Pulmonary artery endothelial cell (primary cell): ENCODE measurements at places on chromosomes 12 and 14. TPM values are rescaled to one million over a fixed set of nuclear protein-coding genes. Genes with fewer than 3 reads are reported as not detected.

EMC9 gene
- 22.7 and 27.6 TPM in 2 replicates for total RNA-seq

FGD6 gene
- total RNA-seq: 15.0 and 17.2 TPM in 2 replicates

FOXN4 gene
- not detected in 2 replicates for total RNA-seq

ENDOU gene
- total RNA-seq: not detected in 2 replicates

GLIPR1L1 gene
- total RNA-seq: not detected in 2 replicates

PLA2G1B gene
- not detected in 2 replicates for total RNA-seq

NUP107 gene
- 70.7 and 118 TPM in 2 replicates for total RNA-seq

CFAP251 gene
- 1.7 and 5.5 TPM in 2 replicates for total RNA-seq

ACYP1 gene
- total RNA-seq: 9.7 and 13.7 TPM in 2 replicates

P3H3 gene
- 66.5 and 83.1 TPM in 2 replicates for total RNA-seq

RGS6 gene
- total RNA-seq: not detected in 2 replicates

NOVA1 gene
- 2.1 and 2.9 TPM in 2 replicates for total RNA-seq

CACNA1C gene
- total RNA-seq: not detected in 2 replicates

IQSEC3 gene
- not detected in 2 replicates for total RNA-seq

OR10P1 gene
- not detected in 2 replicates for total RNA-seq

CATSPERB gene
- not detected in 2 replicates for total RNA-seq

DNA sequence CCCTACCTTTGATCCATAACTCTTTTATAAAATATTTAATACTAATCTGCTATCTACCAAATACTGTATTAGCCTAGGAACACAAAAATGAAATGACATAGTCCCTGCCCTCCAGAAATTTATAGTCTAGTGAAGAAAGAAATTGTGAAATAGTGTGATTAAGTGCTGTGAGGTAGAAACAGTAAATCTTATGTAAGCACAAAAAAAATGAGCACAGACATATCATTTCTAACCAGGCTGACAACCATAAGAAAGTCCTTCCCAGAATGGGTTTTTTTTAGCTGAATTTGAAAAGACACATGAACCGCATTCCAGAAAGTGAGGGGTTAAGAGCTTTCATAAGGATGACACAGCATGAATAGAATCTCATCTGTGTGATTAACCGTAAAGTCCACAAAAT, 145.9 kb downstream of the SOX5 start:
- no peak for DNase-seq

DNA sequence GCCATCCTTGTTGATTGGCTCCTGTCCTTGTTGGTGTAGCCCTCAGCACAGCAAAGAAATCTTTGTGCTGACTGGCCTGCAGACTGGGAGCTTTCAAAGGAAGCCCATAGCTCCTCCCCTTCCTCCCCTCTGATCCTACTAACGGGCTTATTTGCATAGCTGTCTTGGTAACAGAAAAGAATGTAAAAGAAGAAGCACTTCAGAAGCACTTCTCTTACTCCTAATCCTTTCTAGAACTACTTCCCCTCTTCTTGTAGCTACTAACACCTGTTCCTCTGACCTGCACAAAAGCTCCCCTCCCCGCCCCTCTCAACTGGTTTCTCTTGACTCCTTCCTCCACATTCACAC, 14.3 kb upstream of the RIC8B start:
- DNase-seq: no peak

DNA sequence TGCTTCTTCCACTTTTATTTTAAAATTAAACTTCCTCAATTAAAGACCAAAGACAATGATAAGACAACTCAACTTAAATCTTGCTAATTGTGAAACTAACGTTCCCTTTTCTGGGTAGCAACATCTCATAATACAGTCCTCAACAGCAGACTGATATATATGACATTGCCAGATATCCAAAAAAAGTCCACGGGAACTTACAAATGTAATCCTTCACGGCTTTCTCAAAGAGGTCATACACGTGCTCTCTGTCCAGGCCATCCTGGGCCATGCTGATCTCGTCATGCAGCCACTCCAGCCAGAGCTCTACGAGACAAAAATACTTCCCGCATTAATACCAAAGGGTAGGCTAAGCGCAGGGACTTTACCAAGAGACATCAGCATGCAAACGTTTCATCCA, 13.3 kb downstream of the SART3 start:
- no peak for DNase-seq

DNA sequence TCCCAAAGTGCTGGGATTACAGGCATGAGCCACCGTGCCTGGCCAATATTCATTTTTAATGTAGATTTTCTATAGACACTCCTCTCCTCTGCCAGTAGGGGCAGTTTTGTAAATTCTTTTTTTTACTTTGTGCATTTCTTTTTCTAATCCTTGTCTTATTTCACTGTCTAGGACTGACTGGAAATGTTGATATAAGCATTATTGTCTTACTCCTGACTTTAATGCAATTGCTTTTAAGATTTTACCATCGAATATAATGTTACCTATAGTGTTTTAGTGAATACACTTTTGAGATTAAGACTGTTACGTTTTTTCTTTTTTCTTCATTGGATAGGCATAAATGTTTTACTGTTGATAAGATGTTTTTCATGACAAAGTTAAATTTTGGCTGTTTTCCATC, 35.4 kb upstream of the EMP1 start:
- DNase-seq: no peak

GRCh38 chr12:1593174-1594005, 991 bp downstream of the FBXL14 start:
- DNase-seq: no peak

- DNase-seq: no peak
Observed at GRCh38 chr14:52902971-52903619, 47.8 kb downstream of the FERMT2 start.

- no peak for DNase-seq
Observed at GRCh38 chr12:112191201-112191600, 65.8 kb downstream of the TRAFD1 start.

DNA sequence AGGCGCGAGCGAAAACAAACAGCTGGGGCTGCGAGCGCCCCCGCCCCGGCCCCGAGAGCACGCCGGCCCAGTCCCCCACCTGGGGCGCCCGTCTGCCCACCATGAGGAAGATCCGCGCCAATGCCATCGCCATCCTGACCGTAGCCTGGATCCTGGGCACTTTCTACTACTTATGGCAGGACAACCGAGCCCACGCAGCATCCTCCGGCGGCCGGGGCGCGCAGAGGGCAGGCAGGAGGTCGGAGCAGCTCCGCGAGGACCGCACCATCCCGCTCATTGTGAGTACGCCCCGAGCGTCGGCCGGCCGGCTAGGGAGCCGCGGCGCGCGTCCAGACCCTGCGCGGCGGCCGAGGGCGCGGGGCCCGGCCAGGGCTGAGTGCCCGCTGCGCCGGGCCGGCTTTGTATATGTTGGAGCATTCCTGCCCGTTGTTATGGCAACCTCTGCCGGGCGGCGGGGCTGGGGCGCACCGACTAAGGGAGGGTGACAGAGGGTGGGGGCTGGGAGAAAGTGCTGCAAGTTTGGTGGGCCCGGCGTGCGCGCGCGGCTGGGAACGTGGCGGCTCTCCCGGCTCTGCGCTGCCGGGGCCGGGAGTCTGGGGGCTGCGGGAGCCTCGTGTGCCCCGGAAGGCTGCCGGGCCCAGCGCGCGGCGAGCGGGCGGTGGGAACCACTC, 367 bp downstream of the GALNT16 start:
- DNase-seq: no peak

- no peak for DNase-seq
Observed at GRCh38 chr12:91133871-91134270, 22.6 kb upstream of the LUM start.

DNA sequence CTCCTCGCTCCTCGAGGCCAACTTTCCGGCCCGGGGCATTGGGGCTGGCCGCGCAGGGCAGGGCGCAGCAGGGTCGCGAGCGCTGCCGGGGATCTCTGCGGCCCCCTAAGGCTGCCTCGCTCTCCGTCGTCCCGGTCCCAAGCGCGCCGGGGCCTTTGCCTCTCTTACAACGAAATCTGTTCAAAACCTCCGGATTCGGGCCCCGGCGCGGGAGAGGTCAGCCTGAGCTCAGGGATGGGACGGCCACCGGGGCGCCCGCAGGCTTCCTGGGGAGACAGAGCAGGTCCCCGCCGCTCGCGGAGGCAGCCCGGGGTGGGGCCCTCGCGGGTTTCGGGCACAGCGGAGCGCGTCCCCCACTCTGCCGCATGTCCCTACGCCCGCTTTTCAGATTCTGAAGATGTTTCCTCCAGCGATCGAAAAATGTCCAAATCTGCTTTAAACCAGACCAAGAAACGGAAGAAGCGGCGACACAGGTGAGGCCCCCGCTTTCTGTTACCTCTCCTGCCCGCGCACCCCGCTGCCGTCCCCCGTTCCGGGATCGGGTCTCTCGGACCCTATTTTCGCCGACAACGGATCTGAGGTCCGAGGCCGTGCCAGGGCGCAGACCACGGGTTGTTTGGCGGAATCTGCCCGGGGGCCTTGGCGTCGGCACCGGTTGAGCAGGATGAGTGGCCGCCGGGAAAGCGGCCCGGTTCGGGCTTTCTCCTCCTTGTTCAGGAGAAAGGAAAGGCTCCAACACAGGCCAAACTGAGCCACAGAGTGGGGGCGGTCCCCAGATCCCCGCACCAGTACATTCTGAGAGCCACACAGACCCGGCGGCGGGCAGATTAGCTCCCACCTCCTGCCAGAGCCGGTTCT, 1.8 kb downstream of the VSX2 start:
- DNase-seq: no peak

- no peak for DNase-seq
Observed at GRCh38 chr12:2251526-2252209, 198.9 kb downstream of the CACNA1C start.

DNA sequence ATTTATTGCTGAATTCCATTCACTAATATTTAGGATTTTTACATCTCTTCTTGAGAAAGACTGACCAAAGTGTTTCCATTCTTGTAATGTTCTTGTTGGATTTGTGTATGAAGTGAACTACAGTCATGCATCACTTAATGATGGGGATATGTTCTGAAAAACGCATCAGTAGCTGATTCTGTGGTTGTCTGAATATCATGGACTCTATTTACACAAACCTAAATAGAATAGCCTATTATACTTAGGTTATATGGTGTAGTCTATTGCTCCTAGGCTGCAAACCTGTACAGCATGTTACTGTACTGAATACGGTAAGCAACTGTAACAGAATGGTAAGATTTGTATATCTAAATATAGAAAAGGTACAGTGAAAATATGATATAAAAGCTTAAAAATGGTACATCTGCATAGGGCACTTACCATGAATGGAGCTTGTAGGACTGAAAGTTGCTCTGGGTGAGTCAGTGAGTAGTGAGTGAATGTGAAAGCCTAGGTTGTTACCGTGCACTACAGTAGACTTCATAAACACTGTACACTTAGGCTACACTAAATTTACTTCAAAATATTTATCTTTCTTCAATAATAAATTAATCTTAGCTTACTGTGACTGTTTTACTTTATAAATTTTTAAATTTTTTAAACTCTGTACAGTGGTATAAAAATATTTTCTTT, 27.6 kb upstream of the P2RX4 start:
- no peak for DNase-seq

DNA sequence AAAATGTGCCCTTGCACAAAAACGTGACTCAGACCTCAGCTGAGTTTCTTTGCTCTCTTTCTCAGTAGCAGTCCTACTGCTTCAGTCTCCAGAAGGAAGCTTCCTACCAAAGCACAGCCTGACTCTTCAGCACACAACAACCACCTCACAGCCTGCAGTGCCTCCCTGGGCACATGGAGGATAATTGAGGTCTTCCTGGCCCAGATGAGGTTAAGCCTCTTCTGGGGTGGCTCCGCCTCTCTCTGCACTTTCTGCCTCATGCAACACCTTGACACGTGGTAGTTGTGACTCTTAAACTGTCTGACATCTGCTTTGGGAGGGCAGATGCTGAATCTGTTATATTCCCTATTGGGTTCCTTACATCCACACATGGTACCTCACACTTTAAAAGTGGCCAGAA, 33.8 kb downstream of the GIT2 start:
- DNase-seq: no peak

DNA sequence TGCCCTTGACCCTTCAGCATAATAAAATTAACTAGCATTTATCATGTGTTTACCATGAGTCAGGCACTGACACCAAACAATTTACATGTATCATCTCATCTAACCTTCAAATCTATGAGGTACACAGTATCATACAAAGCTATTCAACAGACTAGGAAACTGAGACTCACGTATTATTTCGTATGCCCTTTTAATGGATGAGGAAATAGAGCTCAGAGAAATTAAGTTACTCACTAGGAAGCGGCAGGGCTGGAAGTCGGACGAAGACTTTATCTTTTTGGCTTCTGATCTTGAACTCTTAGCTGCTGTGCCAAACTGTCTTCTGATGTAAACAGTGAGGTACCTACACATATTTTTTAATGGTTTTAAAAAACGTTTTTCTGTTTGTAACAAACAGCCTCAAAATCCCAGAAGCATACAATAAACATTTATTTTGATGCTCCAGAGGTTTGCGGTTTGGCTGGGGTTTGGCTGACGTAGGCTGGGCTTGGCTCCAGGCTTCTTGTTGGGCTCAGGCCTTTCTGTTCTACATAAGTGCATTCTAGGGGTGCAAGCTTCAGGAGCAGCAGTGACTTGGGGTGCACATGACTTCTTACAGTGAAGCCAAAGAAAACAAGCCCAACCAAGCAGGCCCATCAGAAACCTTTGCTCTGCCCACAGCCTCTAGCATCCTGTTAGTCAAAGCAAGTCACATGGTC, 184.7 kb downstream of the TBX5 start:
- no peak for DNase-seq

DNA sequence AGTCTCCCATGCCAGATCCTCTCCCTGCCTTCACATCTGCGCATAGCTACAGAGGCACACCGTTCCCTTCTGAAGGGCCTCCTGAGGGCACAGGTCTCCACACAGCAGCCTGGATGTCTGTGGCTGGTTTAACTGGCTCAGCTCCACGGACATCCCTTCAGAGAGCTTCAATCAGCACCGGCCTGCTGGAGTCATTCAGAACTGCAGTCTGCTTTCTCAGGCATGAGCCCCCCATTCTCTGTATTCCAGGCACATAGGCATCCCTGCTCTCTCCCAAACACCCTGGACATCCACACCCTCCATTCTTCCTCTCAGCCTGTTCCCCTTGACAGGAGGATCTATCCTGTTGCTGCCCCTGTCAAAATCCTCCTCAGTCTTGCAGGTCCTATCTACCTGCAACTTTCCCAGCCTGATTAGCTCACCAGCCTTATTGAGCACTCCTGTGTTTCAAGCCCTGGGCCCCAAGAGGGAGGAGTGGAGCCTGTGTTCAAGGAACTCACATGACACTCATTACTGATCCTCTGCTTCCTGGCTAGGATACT, 2.9 kb upstream of the DHRS2 start:
- no peak for DNase-seq

GRCh38 chr14:99402285-99402648, 78.4 kb downstream of the SETD3 start:
- DNase-seq: no peak

GRCh38 chr14:39731912-39732311, 299.7 kb upstream of the FBXO33 start:
- DNase-seq: no peak
